ENCODE measurements at places on chromosomes 5 and 9.

DNA sequence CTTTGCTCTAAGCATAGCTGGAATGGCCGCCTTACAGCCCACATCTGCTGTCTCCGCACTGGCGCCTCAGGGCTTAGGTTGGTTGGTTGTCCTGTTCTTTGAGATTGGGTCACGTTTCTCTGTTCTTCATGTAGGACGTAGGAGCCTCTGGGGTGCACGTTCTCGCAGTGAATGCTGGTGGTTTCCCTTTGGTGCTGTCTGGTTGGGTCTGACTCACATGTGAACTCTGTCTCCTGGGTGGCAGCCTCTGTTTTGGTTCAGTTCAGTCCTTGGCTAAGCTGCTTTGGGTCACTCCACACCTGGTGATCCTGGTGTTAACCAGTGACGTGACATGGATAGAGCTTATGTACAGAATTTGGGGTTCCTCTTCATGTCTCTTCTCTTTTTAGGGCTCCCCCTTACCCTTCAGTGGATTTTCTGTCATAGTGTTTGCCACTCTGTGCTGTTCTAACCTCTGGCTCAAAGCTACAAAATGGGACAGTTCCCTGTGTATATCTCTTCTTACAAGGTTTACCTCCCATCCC, 12.6 kb upstream of the LPCAT1 start:
- DNase-seq, result peak; percentile 19

- DNase-seq, result no peak
These were observed 35.9 kb downstream of the MAMDC2 start for GRCh38 chr9:70079417-70080037.

DNA sequence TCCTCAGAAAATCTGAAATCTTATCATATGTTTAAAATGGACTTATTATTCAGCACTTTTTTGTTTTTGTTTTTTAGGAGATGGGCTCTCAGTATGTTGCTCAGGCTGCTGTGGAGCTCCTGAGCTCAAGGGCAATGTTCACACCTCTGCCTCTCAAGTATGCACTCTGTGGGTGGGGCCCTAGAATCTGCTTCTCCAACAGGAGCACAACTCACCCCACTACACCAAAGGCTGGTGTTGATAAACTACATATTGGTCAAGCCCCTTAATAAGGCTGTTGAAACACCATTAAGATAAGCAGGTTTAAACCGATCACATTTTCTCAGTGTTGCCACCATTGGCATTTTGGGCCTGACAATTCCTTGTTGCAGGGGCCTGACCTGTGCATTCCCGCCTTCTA, 131.6 kb downstream of the FANCC start:
- DNase-seq, result no peak

DNA sequence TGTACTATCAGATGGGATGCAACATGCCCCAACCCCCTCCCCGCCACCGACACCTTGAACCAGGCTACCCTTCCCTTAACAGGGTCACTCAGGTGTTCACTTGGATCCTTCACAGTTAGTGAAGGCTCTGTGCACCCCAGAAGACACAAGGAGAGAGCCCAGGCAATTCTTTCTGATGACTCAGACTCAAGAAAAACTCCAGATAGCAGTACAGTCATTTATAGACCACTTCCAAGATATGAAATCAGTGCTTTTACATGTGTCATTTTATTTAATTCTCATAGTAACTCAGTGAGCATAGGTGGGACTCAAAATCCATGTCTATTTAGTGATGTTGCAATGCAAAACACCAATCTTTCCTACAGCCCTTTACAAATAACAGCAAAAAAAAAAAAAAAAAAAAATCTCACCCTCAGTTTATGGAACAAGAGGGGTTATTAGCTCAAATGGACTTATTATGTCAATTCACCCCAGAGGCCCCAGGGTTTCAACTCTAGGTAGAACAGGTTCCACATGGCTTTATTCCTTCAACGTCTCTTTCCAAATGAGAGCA, 71.9 kb downstream of the FOXD1 start:
- DNase-seq, result no peak

DNA sequence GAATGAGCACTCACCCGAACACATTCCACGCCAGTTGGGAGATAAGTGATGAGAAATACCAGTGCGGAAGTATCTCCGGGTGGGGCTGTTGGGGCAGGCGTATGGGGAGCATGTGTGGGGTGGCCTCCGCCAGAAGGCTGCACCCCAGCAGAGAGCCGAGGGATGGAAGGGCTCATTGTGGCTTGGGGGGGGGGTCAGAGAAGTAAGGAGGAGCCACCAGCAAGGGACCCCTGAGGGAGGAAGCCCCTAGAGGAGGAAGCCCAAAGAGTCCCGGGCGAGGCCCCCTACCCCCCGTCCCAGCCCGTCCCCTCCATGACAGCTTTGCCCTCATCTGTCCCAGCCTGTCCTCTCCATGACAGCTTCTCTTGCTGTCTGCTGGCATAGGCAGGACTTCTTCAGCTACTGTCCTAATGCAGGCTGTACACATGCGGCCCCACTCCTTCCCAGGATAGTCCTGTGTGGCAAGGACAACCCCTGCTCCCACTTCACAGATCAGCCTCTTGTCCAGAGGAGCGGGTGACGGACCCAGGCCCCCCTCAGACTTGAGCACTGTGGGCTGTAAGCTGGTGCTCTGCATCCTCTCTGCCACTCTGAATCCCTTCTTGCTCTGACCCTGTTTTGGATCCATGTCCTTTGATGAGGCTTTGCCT, 239.6 kb downstream of the CACNA1B start:
- DNase-seq, result no peak

GRCh38 chr9:77744841-77745430, 96.8 kb upstream of the GNA14 start:
- no peak for DNase-seq

GRCh38 chr9:32589083-32589723, 16.2 kb upstream of the NDUFB6 start:
- DNase-seq, result no peak

- DNase-seq, result no peak
These were observed 35.2 kb downstream of the PCDHAC2 start for GRCh38 chr5:141001446-141001843.
